ENCODE measurements at places on chromosomes 4 and X.

- no peak for DNase-seq
Measured at GRCh38 chr4:142016031-142016430, 379.6 kb downstream of the IL15 start.

- no peak for DNase-seq
Measured at GRCh38 chr4:8609406-8609805, 16.8 kb downstream of the CPZ start.

GRCh38 chr4:13535118-13535517 lies 9.2 kb downstream of the NKX3-2 start:
- DNase-seq, result no peak

- DNase-seq, result no peak
Measured at GRCh38 chrX:49192722-49193328, 6.7 kb upstream of the PRICKLE3 start.

DNA sequence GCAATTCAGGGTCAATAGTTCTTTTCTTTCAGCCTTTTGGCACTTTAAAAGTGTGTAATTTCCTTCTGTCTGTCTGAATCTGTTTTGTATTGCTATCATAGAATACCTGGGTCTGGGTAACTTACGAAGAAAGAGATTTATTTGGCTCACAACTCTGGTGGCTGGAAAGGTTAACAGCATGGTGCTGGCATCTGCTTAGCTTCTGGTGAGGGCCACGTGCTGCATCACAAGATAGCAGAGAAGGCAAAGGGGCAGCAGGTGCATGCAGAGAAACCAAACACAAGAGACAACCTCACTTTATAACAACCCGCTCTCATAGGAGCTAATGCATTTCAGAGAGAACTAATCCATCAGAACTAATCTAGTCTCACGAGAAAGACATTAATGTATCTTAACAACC lies 18.8 kb downstream of the RGN start:
- DNase-seq, result no peak

- DNase-seq, result no peak
Measured at GRCh38 chr4:31366041-31366440, 645.9 kb downstream of the PCDH7 start.

DNA sequence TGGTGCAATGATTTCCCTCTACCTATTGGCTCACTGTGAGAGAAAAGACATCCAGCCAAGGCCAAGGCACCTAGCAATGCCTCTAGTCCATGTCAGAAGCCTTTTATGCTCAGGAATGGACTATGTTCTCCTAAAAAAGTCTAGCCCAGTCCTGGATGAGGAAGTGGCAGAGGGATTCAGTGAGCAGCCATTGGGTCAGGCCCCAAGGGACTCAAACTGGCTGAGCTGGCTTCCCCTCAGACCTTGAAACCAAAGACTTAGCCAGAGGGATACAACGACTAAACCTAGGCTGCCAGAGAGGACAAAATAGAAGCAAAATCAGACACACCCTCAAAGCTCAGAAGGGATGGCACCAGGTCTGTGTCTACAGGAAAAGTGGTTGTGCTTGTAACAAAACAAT lies 49.1 kb downstream of the ARHGEF9 start:
- DNase-seq, result no peak

DNA sequence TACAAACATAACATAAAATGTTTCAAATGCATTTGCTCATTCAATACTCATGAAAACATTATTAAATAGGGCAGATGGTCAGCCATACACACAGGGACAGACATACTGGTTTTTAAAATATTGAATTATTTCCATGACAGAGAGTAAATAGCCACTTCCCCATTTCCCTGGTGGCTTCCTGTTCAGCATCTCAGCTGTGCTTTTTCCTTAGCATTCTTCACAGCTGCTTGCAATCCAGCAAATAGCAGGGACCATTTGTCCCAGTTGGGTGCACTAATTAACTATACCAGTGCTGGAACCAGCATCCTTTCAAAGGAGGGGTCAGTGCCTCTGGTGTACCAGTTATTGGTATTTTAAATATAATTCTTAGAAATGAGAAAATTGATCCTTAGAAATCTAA lies 964.7 kb downstream of the RAB28 start:
- no peak for DNase-seq

GRCh38 chr4:82123934-82124333 lies 249.9 kb downstream of the HNRNPD start:
- DNase-seq, result no peak

GRCh38 chr4:4995908-4996265 lies 23.4 kb downstream of the CYTL1 start:
- no peak for DNase-seq

GRCh38 chrX:12139934-12140611 lies 1.8 kb downstream of the FRMPD4 start:
- no peak for DNase-seq

GRCh38 chr4:28883211-28883610 lies 1837.0 kb upstream of the PCDH7 start:
- no peak for DNase-seq

- DNase-seq, result no peak
Measured at GRCh38 chr4:172818901-172819300, 349.7 kb upstream of the GALNT7 start.

- DNase-seq, result no peak
Measured at GRCh38 chrX:22739276-22739675, 260.5 kb upstream of the DDX53 start.

DNA sequence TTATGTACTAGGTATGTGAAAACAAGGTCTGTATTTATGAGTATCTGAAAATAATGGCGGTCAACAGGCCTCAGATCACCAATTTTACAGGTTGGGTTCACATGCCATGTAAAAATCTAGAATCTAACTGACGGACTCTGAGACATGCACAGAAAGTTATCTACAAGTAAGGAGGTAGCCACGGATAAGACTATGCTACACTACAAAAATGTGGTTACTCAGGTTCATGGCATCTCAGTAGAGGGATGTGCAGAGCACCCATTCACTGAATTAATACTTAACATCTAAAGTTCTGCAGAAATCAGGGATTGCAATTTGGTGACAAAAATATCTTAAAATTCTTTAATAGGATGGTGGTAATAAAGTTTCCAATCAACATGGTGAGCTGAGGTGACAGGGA lies 155.9 kb downstream of the APBB2 start:
- DNase-seq, result no peak

DNA sequence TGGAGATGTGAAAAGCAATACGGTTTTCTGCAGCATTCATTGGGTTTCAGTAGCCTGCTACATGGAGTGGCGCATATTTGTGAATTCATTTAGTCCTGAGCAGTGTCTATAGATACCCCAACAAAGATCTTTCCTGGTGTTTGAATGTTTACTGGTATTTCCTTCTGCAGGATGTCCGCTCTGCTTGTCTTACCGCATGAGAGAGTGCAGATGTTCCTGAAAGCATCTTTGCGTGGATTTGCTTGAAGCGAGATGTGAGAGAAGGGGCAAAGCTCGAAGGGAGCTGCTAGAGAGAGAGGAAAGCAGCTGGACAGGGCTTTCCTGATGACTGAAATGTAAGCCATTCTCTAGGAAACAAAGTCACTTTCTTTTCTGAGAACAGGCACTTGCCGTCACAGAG lies 40.9 kb upstream of the GYPA start:
- DNase-seq, result no peak

- DNase-seq, result no peak
Measured at GRCh38 chrX:27186671-27187070, 276.5 kb downstream of the PPP4R3C start.

GRCh38 chr4:126409746-126410145 lies 1095.0 kb downstream of the FAT4 start:
- no peak for DNase-seq

DNA sequence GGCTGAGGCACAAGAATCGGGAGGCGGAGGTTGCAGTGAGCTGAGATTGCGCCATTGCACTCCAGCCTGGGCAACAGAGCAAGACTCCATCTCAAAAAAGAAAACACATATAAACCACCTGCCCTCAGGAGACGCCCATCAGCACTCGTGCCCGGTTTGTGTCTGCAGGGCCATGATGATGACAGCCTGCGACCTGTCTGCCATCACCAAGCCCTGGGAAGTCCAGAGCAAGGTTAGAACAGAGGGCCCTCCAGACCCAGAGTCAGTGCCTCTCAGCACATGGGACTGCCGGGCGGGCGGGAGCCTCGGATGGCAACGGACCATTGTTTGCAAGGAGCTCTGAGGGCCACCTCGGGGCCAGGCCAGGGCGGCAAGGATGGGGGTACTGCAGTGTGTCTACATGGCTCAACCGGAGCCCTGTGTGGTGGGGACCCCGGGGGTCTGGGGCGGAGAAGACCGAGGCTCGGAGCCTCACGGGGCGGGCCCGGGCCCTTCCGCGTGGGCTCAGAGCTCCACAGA lies 9.3 kb downstream of the ATP5ME start:
- no peak for DNase-seq

DNA sequence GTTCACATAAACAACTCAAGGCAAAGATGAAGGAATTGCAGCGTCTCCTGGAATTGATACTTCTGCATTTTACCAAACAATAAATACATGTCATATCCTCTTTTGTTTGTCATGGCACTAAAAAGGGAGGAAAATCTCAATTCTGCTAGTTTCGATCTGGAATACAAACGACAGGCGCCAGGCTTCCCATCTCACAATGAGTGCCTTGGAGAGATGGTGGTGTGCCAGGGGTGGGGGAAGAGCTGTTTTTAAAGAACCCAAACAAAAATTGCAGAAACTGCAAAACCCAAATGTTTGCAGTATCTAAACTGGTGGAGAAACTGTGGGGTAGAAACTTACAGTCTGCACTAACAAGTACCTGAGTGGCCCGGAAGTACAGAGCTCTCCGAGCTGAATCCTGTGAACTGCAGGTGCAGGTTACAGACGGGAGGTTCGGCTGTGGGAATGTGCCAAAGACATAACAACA lies 53.0 kb upstream of the KLF3 start:
- DNase-seq, result no peak

DNA sequence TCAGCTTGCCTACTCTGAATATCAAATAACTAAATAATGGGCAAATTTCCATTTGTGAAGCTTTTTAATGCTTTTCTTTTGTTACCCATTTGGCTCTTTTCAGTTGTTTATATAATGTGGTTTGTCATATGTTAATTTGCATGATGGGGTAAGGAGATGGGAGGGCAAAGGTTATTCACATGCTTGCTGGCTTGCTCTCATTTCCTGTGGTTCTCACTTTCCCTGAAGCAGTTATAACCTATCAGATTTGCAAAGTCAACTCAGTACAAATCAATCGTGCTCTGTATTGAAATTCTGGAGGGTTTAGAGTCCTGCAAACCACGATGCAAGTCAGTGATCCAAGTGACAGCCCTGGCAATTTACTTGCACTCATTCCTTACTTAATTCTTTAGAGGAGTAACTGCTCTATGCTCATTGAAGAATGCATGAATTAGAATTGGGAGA lies 711.2 kb downstream of the ADGRL3 start:
- no peak for DNase-seq

DNA sequence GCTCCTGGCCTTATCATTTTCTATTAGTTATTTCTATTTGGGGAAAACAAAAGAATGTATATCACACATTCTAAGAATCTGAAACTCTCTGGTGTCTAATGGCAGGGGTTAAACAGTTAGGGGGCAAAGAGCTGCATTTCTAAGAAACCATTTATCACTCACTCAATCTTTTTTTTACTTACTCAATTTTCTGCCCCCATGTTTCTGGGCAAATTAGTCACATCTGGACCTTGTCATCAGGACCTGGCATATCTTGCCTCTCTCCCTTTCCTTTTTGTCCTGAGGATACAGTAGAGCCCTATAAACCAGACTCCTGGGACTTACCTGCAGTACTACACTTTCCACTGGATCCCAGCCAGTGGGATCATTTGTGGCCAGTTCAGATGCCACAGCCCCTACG lies 89.1 kb downstream of the ANXA3 start:
- DNase-seq, result no peak

GRCh38 chr4:95532305-95532704 lies 16.5 kb downstream of the UNC5C start:
- no peak for DNase-seq

- no peak for DNase-seq
Measured at GRCh38 chr4:183180096-183180495, 81.0 kb downstream of the WWC2 start.

GRCh38 chrX:119502727-119503483 lies 34.7 kb downstream of the SLC25A5 start:
- no peak for DNase-seq

DNA sequence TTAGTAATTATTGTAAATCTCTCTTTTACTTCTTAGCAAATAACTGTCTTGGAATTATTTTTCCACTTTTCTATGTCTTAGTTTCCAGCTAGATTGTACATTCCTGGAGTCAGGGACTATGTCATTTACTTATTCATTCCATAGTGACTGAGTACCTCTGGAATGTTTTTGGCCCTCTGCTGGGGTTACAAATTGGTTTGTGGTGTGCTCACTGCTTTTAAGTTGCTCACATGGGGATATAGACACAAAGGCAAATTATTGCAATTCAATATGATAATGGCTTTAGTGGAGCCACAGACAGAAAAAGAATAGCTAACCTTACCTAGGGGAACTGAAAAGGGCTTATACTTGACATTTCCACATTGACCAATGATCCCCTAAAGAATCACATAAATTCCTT lies 63.7 kb upstream of the PDGFRA start:
- no peak for DNase-seq

- DNase-seq, result no peak
Measured at GRCh38 chr4:111530446-111530845, 614.8 kb upstream of the FAM241A start.

- DNase-seq, result no peak
Measured at GRCh38 chr4:77631276-77631675, 25.7 kb downstream of the CXCL13 start.

GRCh38 chr4:169136330-169136729 lies 126.3 kb upstream of the CBR4 start:
- no peak for DNase-seq

DNA sequence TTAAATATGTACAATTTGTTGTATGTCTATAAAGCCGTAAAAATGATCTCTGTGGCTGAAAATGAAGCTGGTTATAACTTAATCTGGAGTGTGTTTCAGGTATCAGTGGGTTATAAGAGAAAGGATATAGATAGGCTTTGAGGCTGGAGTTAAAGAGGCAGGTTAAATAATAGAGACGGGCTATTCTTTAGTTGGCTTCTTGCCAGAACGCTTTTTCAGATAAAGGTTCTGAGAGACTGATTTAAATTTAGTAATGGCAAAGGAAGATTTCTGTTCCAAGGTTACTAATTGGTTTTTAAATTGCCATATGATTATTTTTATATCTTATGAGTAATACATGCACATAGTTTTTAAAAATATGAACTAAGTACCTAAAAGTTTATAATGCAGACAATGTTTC lies 117.4 kb downstream of the AWAT2 start:
- DNase-seq, result no peak

DNA sequence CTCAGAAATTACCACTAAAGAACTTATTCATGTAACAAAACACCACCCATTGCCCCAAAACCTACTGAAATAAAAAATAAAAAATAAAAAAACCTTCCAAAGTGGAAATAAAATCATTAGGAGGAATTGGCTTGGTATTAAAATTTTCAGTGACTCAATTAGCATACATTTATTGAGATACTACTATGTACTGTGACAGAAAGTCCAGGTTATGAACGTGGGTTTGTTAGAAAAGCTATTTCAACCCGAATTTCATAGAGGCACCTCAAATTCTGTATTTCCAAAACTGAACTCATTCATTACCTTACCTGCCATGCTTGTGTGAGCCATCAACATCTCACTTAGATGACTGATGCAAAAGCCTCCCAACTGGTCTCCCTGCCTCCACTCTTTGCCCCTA lies 16.8 kb downstream of the KLHL5 start:
- no peak for DNase-seq

GRCh38 chr4:126306152-126306869 lies 991.6 kb downstream of the FAT4 start:
- DNase-seq, result no peak

GRCh38 chr4:94856030-94856429 lies 98.3 kb downstream of the BMPR1B start:
- no peak for DNase-seq

GRCh38 chr4:42627885-42628646 lies 28.8 kb downstream of the ATP8A1 start:
- DNase-seq, result no peak

GRCh38 chr4:3291969-3292570 lies 751 bp upstream of the RGS12 start:
- DNase-seq, result no peak

All from activated T-helper 1 cell treated with anti-CD3 and anti-CD28 coated beads, Interleukin-2, amount 50 U/mL, for 16 hours (primary cell).